ENCODE measurements at places on chromosomes 4 and X. TPM values are rescaled to one million over a fixed set of nuclear protein-coding genes. Genes with fewer than 3 reads are reported as not detected.

The PPBP gene
- not detected for total RNA-seq

DNA sequence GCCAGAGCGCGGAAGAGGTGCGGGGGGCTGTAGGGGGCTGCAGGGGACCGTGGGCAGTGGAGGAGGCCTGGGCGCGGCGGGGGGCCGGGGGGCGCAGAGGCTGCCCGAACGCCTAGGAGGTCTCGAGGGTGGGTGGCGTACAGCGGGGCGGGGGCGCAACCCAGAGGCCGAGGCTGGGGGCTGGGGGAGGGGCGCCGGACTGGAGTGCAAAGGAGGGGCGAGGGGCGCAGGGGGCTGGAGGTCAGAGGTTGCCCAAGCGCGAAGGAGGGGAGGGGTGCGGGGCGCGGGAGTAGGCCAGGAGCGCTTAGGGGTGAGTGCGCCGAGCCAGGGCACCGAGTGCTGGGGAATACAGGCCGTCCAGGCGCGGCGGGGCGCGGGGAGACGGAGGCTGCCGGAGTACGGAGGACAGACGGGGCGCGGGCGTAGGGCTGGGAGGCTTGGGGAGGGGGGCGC, 255 bp downstream of the GYG2 start:
- no peak overlapping the region for H3K4me3 ChIP-seq
- H3K27me3 ChIP-seq: no peaks in the 10 kb centered on the region
- H3K27ac ChIP-seq: no peak overlapping the region
- peak; percentile 88 for DNase-seq

The AREG gene
- total RNA-seq: not detected

DNA sequence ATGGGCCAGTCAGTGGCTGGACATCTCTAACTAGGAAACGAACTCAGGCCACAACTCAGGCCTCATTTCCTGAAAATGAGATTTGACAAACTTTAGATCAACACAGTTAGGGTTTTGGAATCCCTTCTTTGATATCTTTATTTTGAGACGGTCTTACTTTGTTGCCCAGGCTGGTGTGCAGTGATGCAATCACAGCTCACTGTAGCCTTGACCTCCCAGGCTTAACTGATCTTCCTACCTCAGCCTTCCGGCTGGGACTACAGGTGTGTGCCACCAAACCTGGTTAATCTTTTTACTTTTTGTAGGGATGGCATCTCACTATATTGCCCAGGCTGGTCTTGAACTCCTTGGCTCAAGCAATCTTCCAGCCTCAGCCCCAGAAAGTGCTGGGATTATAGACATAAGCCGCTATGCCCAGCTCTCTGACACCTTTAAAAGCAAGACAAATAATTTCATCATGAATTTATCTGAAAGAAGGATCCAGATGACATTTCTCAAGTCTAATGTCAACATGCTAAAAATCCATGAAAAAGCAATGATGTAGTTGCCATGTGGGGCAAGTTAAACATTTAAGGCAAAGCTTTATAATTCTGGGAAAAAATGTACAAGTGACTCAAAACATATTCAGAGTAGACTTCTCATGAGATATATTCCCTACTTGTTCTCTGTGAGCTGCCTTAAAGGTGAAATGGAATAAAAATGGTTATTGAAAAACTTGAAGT, 89.1 kb upstream of the CBR4 start:
- H3K4me1 ChIP-seq: peaks cover 17% of the 10 kb centered on the region
- DNase-seq: peak; percentile 11
- peaks cover 75% of the 10 kb centered on the region for H3K36me3 ChIP-seq

GRCh38 chr4:56434599-56435139, 746 bp downstream of the PPAT start:
- no peaks in the 10 kb centered on the region for H3K27me3 ChIP-seq
- H3K4me1 ChIP-seq: no peaks in the 10 kb centered on the region
- peak; percentile 85 for DNase-seq

GRCh38 chr4:123783151-123783790, 386.7 kb downstream of the SPRY1 start:
- H3K4me1 ChIP-seq: no peaks in the 10 kb centered on the region
- H3K36me3 ChIP-seq: no peaks in the 10 kb centered on the region
- DNase-seq: no peak
- no peak overlapping the region for H3K4me3 ChIP-seq
- H3K27ac ChIP-seq: no peak overlapping the region

DNA sequence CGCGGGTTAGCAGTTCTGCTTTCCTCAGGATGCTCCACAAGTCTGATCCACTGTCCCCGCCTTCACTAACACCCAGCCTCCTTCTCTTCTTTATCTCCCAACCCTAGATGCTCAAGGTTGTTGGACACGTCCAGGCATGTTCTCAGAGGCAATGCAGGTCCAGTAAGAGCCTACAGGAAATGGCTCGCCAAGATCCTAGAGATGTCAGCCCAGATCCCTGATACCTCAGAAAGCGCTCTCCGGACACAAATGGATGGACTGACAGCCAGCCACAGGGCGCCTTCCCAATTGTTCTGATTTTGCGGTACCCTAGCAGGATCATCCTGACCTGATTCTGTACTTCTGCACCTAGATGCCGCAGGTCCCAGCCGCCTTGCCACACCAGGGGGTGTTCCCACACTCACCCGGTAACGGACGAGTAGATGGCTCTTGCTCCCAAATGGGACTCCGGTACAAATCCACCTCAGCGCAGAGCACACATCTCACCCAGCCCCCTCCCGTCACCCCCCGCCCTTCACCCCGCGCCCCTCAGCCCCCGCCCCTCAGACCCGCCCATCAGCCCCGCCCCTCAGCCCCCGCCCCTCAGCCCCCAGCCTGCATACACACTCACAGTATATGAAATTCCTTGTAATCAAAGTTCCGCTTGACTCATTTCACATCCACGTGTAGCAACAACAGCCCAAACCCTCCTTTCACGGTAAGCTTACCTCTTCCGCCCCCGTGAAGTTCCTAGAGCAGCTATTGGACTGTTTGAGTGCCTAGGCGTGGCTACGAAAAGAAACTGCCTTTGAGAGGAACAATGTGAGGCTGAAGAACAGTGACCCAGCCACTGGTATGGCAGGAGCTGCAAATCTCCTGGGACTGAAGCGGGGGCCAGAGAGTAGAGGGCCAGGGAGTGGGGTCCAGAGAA, at the start of gene EDA2R:
Gene EDA2R, minus strand, starts transcription at position 488 of the 910 bp plus-strand sequence. CDS start 23,058 bp downstream, outside the sequence.
- H3K27ac ChIP-seq: peak within 1 kb of the TSS; percentile 47
- H3K4me3 ChIP-seq: peak within 1 kb of the TSS; percentile 83
- H3K4me1 ChIP-seq: no peaks in the 10 kb centered on the region
- peak; percentile 83 for DNase-seq
- no peaks in the 10 kb centered on the region for H3K36me3 ChIP-seq

- H3K27me3 ChIP-seq: no peaks in the 10 kb centered on the region
- no peaks in the 10 kb centered on the region for H3K36me3 ChIP-seq
- no peak overlapping the region for H3K4me3 ChIP-seq
- no peaks in the 10 kb centered on the region for H3K4me1 ChIP-seq
- DNase-seq: no peak
- no peak overlapping the region for H3K27ac ChIP-seq
These were observed 5.1 kb downstream of the PF4 start for GRCh38 chr4:73976716-73977115.

The PIR gene
- 33.2 TPM for total RNA-seq

GRCh38 chr4:53563824-53564223, 27.5 kb downstream of the LNX1 start:
- no peak for DNase-seq
- no peaks in the 10 kb centered on the region for H3K27me3 ChIP-seq
- H3K4me3 ChIP-seq: no peak overlapping the region
- no peaks in the 10 kb centered on the region for H3K4me1 ChIP-seq
- no peaks in the 10 kb centered on the region for H3K36me3 ChIP-seq

GRCh38 chr4:77501851-77502250, 103.8 kb upstream of the CXCL13 start:
- H3K27me3 ChIP-seq: peaks cover 18% of the 10 kb centered on the region
- no peak for DNase-seq
- no peak overlapping the region for H3K4me3 ChIP-seq
- H3K4me1 ChIP-seq: no peaks in the 10 kb centered on the region
- H3K27ac ChIP-seq: no peak overlapping the region
- no peaks in the 10 kb centered on the region for H3K36me3 ChIP-seq

The ANKRD50 gene
- 14.6 TPM for total RNA-seq

The PNMA6A gene
- total RNA-seq: 7.1 TPM

The KLHL4 gene
- total RNA-seq: 40.8 TPM

DNA sequence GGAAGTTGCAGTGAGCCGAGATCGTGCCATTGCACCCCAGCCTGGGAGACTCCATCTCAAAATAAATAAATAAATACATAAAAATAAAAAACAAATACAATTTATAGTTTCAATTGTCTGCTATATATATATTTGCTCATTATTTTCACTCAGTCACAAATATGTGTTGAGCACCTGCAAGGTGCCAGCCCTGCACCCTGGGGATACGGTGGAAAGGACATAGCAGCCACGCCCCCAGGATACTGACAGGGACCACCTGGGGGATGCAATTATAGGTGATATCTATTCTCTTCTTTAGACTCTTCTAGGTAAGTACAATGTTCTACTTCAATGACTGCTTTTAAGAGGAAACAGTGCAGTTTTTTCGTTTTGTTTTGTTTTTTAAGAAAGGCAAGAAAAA, 85.0 kb downstream of the JAKMIP1 start:
- H3K27ac ChIP-seq: no peak overlapping the region
- H3K27me3 ChIP-seq: no peaks in the 10 kb centered on the region
- DNase-seq: peak; percentile 11
- H3K4me3 ChIP-seq: no peak overlapping the region
- peaks cover 4% of the 10 kb centered on the region for H3K36me3 ChIP-seq

DNA sequence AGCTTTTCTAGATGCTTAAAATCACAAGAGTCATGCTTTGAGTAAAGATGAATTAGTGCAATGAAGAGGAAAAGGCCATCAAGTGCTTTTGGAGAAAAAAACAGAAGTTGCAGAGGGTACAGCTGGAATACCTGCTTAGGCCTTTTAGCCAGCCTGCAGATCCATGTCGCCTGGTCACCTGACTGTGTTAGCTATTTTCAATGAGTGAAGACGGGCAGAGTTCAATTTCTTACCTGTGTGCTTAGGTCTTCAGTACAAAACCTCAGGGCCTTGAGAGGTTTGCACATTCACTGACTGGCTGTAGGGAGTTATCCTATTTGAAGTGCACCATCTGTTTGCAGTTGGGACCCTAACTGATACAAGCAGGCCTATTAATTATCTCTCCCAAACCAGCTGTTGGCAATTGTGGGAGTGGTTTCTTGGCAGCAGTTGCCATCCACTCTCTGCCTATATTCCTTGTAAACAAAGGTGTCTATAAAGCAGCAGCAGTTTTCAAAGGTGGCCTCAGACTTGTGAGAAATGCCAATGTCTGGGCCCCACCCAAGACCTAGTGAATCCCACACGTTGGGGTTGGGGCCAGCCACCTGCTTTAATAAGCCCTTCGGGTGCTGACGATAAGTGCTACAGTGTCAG, 16.3 kb upstream of the FAT1 start:
- H3K4me3 ChIP-seq: no peak overlapping the region
- H3K4me1 ChIP-seq: peaks cover 1% of the 10 kb centered on the region
- H3K36me3 ChIP-seq: no peaks in the 10 kb centered on the region
- no peaks in the 10 kb centered on the region for H3K27me3 ChIP-seq
- DNase-seq: no peak

The MAGEB18 gene
- not detected for total RNA-seq

- DNase-seq: no peak
- no peaks in the 10 kb centered on the region for H3K27me3 ChIP-seq
- H3K27ac ChIP-seq: no peak overlapping the region
- no peaks in the 10 kb centered on the region for H3K4me1 ChIP-seq
These were observed 57.0 kb upstream of the FTHL17 start for GRCh38 chrX:31128855-31129254.

GRCh38 chr4:126097155-126097799, 782.5 kb downstream of the FAT4 start:
- H3K27me3 ChIP-seq: no peaks in the 10 kb centered on the region
- H3K36me3 ChIP-seq: no peaks in the 10 kb centered on the region
- no peak for DNase-seq

- H3K27ac ChIP-seq: no peak overlapping the region
- no peak for DNase-seq
- no peaks in the 10 kb centered on the region for H3K36me3 ChIP-seq
These were observed 54.5 kb upstream of the INPP4B start for GRCh38 chr4:142900622-142901021.

GRCh38 chrX:76893930-76894329, 466.4 kb downstream of the MAGEE1 start:
- H3K4me3 ChIP-seq: no peak overlapping the region
- H3K36me3 ChIP-seq: no peaks in the 10 kb centered on the region
- no peak overlapping the region for H3K27ac ChIP-seq
- no peak for DNase-seq

- H3K27ac ChIP-seq: no peak overlapping the region
- no peak for DNase-seq
- H3K36me3 ChIP-seq: no peaks in the 10 kb centered on the region
- H3K27me3 ChIP-seq: no peaks in the 10 kb centered on the region
- H3K4me1 ChIP-seq: no peaks in the 10 kb centered on the region
- no peak overlapping the region for H3K4me3 ChIP-seq
These were observed 930.3 kb downstream of the STIM2 start for GRCh38 chr4:27790911-27791310.

The LRP2BP gene
- 0.07 TPM for total RNA-seq

GRCh38 chrX:45697591-45697990, 496.9 kb upstream of the DIPK2B start:
- no peak overlapping the region for H3K4me3 ChIP-seq
- DNase-seq: no peak
- H3K27me3 ChIP-seq: no peaks in the 10 kb centered on the region
- no peak overlapping the region for H3K27ac ChIP-seq
- no peaks in the 10 kb centered on the region for H3K4me1 ChIP-seq
- no peaks in the 10 kb centered on the region for H3K36me3 ChIP-seq

- no peak for DNase-seq
- no peaks in the 10 kb centered on the region for H3K36me3 ChIP-seq
- H3K4me3 ChIP-seq: no peak overlapping the region
- H3K27me3 ChIP-seq: no peaks in the 10 kb centered on the region
These were observed 9.5 kb upstream of the PDLIM5 start for GRCh38 chr4:94442251-94442650.

The TNMD gene
- total RNA-seq: 0.33 TPM

GRCh38 chr4:39638354-39639239, at the start of gene SMIM14:
TSS of gene SMIM14 (minus strand) at chr4:39638865. CDS start at chr4:39605145, 33,720 bp downstream.
- no peaks in the 10 kb centered on the region for H3K27me3 ChIP-seq
- peak within 1 kb of the TSS; percentile 97 for H3K27ac ChIP-seq
- peak within 1 kb of the TSS; percentile 96 for H3K4me3 ChIP-seq
- no peaks in the 10 kb centered on the region for H3K36me3 ChIP-seq
- no peaks in the 10 kb centered on the region for H3K4me1 ChIP-seq
- DNase-seq: peak; percentile 98

GRCh38 chr4:154960476-154960875, 179.4 kb downstream of the RBM46 start:
- no peak for DNase-seq
- H3K27ac ChIP-seq: no peak overlapping the region
- no peaks in the 10 kb centered on the region for H3K4me1 ChIP-seq
- H3K36me3 ChIP-seq: no peaks in the 10 kb centered on the region
- H3K27me3 ChIP-seq: peaks cover under 1% of the 10 kb centered on the region
- no peak overlapping the region for H3K4me3 ChIP-seq

DNA sequence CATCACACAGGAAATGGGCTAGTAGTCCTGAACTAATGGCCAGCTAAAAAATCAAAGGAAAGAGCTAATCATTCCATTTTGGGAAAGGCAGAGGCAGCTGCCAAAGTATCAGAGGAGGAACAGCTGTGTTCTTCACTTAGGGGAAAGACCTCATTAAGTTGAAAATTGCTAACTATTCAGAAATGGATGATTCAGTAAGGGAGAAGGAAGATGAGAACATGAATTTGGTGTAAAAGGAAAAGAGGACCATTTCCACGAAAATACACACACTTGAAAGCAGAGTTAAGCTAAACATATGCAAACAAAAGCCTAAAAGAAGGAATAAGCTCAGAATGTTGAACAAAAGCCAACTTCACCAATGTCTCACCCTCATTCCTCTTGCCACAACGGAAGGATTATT, 90.4 kb downstream of the PCDH19 start:
- no peak overlapping the region for H3K4me3 ChIP-seq
- no peaks in the 10 kb centered on the region for H3K4me1 ChIP-seq
- no peaks in the 10 kb centered on the region for H3K27me3 ChIP-seq
- no peak for DNase-seq
- no peak overlapping the region for H3K27ac ChIP-seq
- H3K36me3 ChIP-seq: no peaks in the 10 kb centered on the region
